Urinary bladder (tissue), 4 donors: ENCODE measurements at places on chromosomes 7 and 10.

- DNase-seq, result no peak
Measured at GRCh38 chr7:17854261-17855047, 85.8 kb downstream of the SNX13 start.

DNA sequence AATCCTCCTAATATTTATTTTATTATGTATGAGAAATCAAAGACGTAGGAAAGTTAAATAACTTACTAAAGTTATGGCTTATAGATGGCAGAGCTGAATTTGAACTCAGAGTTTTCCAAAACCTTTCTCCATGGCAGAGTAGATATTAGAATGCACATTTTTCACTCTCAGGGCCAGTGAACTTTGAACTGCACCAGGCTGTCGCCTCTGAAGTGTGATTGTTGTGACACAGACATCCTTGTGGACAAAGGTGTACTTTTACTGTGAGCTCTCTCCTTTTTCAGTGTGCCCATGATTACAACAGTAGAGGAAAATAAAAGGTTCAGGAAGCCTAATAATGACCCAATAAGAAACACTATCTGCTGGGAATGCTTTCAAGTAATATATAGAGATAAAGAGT is 29.1 kb downstream of the TES start:
- no peak for DNase-seq

DNA sequence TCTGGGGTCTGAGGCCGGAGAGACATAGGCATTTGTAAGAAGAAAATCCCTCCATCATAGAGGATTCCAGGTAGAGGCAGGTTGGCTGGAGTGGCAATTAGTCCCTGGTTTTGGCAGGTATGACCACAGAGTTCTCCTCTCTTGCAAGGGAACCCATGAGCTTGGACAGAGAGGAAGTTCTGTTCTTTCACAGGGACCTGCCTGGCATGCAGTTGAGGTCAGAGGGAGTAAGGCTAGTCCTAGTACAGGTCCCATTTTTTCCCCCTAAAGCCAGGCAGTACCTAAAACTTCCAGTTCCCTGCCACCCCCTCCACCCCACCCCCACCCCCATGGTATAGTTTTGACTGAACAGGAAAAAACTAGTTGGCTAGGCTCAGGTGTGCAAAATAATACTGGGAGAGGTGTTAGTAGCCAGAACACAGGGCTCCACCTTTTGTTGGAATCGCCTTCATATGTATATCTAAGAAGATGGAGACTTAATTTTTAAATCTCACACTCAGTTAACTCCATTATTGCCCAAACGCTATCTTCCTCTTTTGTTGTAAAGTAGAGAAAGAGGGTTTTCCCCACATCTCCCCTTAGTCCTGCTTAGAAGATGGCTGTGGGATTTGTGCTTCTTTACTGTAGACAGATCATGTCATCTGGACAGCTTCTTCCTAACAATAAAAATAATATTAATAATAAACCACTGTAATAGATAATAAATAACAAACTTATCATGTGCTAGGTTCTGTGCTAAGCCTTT is 188.1 kb downstream of the TCF7L2 start:
- no peak for DNase-seq

GRCh38 chr10:17913604-17914003 is 38.1 kb upstream of the SLC39A12 start:
- DNase-seq, result no peak

DNA sequence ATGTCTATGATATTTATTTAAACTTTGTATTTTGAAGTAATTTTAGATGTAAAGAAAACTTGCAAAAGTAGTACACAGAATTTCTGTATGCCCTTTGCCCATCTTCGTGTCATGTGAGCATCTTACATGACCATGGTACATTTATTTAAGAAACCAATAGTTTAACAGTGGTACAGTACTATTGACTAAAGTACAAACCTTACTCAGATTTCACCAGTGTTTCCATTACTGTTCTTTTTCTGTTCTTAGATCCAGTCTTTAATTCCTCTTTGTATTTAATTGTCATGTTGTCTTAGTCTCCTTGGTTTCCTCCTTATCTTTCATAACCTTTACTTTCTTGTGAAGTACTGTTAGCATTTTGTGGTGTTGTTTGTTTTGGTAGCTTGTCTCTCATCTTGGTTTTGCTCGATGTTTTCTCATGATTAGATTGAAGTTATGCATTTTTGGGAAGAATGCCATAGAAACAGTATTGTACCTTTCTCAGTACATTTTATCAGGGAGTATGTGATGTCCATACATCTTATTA is 24.1 kb downstream of the TAX1BP1 start:
- no peak for DNase-seq
